ENCODE measurements at places on chromosomes 3 and 15.

GRCh38 chr3:50405249-50405648, 45.9 kb upstream of the TMEM115 start:
- DNase-seq, result no peak

DNA sequence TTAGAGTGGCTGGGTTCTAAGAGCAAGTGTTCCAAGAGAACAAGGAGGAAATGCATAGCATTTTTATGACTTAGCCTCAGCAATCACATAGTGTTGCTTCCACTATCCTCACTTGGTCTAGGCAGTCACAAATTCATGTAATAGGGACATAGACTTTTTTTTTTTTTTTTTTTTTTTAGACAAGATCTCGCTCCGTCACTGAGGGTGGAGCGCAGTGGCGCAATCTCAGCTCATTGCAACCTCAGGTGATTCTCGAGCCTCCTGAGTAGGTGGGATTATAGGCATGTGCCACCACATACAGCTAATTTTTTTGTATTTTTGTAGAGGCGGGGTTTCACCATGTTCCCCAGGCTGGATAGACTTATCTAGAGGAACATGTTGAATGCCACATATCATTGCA, 4.7 kb upstream of the GNB4 start:
- DNase-seq, result no peak

GRCh38 chr3:63051920-63052319, 176.7 kb upstream of the CADPS start:
- no peak for DNase-seq

- DNase-seq, result no peak
These were observed 300.8 kb downstream of the ZBTB20 start for GRCh38 chr3:114846252-114846651.

DNA sequence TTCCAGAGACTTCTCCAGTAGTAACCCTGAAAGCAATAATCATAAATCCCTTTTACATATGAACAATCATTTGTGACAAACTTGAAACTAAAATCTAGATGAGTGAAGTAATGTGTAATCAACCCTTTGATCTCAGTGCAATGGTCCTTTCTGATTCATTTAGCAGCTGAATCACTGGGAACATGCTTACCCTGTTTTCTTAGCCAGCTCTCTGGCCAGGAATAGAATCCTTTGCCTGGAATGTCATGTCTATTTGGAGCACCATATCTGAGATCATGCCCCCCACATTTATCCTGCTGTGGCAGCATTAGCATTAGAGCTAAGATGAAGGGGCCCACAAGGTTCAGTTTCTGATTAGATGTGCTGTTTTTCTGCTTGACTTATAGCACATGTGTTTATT, 309.8 kb downstream of the OXSM start:
- no peak for DNase-seq

GRCh38 chr3:62134061-62134496, 239.3 kb downstream of the FEZF2 start:
- DNase-seq, result no peak

DNA sequence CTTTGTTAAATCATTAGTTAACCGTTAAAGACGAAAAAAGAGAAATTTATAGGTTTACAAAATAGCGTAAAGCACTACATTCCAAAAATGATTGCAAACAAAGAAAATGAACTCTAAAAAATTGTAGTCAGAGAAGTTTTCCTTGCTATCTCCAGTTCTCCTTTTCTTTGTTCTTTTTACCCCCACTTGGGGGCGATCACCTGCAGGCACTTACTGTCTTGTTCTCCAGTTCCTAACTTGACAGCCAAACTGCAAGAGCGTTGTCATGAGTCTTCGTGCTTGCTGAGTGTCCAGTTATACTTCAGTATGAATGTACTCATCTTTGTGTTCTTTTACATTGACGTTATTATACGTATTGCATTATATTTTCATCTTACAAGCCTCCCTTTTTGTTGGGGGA, 54.5 kb downstream of the CHD2 start:
- no peak for DNase-seq

DNA sequence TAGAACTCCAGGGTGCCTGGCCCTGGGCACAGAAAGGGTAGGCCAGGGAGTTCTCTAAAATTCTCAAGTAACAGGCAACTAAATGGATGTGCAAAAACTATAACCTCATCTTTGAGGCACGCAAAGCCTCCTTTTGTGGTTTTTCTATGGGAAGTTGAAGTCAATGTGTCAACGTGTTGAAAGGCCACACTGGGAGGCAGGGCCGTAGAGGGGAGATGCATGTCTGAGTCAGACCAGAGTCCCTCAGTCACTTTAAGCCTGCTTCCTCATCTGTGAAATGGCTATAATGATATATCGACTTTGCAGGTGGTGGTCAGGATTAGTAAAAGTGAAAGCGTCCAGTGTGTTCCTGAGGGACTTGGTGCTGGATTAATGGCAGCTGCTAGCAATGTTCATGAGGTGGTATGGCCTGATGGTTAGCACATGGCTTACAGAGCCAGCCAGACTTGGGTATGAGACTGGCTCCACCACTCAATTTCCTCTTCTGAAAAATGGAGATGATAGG, 17.0 kb downstream of the TGM5 start:
- no peak for DNase-seq

DNA sequence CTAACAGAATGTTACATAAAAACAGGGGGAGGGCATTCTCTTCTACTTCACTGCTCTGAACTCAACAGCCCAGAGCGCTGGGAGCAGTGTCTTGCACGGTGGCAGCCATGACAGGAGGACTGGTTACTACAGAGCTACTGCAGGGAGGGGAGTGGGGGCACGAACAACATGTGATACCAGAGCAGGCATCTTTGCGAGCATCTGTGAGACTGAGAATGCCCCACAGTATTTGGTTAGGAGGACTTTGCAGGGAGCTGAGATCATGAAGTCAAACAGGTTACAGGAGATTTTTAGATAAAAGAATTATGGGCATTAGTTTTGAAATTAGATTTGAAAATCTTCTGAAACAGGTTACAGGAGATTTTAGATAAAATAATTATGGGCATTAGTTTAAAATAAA, 58.8 kb upstream of the GOLGA8B start:
- DNase-seq, result no peak

DNA sequence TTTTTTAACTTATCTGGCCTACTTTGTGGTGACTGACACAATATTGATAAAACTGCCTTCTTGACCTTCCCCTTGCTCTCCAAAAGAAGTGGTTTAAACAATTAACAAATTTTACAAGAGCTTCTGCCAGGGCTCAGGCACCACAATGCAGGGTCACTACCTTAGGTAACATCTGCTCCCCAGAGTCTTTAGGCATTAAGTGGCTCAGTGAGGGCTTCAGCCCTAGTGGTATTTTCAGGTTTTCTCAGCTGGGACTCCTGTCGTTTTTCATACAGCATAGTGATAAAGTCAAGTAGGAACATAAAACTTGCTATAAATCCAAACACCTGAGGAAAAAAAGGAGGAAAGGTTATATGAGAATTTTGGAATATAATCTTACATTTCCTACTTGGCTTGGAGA, 18.9 kb downstream of the CMTM6 start:
- no peak for DNase-seq

GRCh38 chr3:107928084-107928445, 162.8 kb downstream of the CD47 start:
- no peak for DNase-seq

DNA sequence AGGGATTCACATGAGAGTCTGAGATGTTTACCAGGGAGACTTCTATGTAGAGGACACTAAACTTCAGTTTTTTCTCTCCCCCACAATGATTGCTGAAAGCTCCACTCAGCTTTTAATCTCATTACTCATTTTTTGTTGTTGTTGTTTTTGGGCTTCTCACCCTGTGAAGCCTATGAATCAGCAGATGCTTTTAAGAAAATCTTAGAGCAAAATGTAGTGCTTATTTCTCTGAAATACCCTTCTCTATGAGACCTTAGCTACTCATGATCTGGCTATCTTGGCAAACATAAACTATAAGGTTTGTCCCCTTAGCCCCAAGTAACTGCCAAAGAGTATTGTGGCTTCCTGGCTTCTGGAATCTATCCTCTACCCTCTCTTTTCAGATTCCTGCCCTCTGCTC, 537.3 kb downstream of the OCA2 start:
- DNase-seq, result no peak

- no peak for DNase-seq
These were observed 69.8 kb upstream of the TOPAZ1 start for GRCh38 chr3:44171891-44172290.

GRCh38 chr15:72338148-72338547, 18.2 kb upstream of the CELF6 start:
- DNase-seq, result no peak

GRCh38 chr15:33766389-33766788, 201.9 kb upstream of the CHRM5 start:
- no peak for DNase-seq

- DNase-seq, result no peak
These were observed 91.1 kb downstream of the MSL2 start for GRCh38 chr3:136105044-136105443.

GRCh38 chr3:187880851-187881250, 135.6 kb upstream of the BCL6 start:
- DNase-seq, result no peak

DNA sequence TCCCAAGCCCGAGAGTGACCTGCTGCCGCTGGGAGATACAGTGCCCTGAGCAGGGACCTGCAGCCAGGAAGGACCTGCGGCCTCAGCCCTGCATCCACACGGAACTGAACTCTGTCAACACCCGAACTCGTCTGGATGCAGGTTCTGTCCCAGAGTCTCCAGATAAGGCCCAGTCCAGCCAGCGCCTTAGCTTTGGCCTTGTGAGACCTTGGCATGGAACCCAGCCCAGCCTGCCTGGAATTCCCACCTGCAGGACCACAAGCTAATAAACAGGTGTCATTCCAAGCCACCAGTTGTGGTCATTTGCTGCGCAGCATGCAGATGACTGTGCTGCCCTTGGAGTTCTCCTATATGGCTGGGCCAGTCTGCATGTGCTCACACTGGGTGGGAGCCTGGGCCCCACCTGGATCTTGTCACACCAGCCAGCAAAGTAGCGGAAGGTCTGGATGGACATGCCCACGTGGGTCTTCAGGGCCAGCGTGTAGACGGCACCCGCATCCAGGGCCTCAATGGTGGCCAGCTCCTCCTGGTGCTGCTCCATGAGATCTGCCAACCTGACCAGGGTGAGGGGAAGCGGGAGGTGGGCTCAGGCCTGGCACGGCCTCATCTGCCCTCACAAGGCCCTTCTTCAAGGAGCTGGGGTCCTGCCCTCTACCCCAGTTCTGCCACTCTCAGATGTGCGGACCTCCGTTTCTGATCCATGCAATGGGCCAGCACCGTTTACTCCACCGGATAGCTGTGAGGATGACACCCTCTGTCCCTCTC, 47.2 kb upstream of the SLC41A3 start:
- DNase-seq, result no peak

DNA sequence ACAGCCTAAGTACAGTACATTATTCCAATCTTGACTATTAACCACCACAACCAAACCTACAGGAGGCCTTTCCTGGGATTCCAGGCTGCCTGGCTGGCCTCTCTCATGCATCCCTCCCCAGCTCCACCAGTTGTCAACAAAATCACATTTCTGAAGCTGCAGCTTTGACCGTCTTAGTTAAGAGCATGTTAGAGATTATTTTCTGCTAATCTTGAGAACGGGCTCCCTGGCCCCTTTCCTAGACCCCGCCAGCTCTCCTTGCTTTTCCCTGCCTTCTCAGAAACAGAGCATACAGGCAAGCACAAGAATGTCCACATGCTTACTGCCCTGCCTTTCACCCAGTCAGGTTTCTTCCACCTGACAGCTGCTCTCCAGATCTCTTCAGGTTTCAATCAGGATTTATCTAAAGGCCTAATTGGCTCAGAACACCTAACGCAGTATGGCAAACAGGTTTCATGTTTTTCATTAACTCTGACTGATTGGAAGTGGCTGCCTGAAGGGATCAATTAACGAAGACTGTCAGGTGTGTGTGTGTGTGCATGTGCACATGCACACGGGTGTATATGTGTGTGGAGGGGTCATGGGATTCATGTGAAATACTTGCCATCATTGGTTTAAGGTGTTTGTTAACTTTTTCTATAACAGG, 12.3 kb downstream of the KY start:
- no peak for DNase-seq

- no peak for DNase-seq
These were observed 87.5 kb downstream of the LRRFIP2 start for GRCh38 chr3:37086918-37087317.

DNA sequence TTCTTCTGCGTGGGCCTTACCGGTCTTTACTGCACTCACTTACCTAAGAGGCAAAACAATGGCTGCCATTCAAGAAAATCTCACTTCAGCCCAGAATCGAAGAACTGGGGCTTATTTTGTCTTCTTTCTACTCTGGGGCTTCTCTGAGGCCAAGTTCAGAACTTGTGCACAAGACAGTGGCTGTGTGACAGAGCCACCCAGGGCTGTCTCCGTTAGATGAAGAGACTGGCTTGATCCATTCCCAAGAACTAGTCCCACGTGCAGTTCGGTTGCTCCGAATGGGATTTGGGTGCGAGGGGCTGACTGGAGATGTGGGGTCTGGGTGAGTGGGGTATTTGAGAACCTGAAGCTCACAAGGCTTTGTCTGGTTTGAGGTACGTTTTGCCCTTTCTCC, 795 bp upstream of the TCF12 start:
- no peak for DNase-seq

- no peak for DNase-seq
These were observed 54.8 kb upstream of the CHST2 start for GRCh38 chr3:143064777-143065176.

GRCh38 chr3:24264748-24265158, 229.9 kb downstream of the THRB start:
- DNase-seq, result no peak

- no peak for DNase-seq
These were observed 407.5 kb downstream of the ZBTB20 start for GRCh38 chr3:114739627-114740026.

DNA sequence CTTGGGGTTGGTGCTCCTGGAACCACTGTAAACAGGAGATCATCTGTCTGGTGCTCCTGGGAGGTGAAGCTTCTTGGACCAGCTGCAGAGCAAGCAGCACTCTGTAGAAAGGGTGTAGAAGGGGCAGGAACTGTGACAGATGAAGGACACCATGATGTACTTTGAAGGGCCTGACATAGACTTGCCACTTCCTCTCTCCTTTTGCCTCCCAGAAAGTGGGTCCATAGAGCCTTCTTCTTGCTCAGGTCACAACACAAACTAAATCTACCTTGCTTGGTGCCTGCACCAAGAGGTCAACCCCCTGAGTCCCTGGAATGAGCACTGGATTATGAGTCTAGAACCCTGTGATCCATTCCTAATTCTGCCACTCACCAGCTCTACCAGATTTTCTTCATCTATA, 176.1 kb upstream of the HES1 start:
- no peak for DNase-seq

Data from stimulated activated CD8-positive, alpha-beta memory T cell treated with anti-CD3 and anti-CD28 coated beads, Interleukin-7, amount 100 ng/mL, for 1 hour (primary cell).